Inflammatory macrophage (primary cell): ENCODE measurements at places on chromosomes 16 and 17.

DNA sequence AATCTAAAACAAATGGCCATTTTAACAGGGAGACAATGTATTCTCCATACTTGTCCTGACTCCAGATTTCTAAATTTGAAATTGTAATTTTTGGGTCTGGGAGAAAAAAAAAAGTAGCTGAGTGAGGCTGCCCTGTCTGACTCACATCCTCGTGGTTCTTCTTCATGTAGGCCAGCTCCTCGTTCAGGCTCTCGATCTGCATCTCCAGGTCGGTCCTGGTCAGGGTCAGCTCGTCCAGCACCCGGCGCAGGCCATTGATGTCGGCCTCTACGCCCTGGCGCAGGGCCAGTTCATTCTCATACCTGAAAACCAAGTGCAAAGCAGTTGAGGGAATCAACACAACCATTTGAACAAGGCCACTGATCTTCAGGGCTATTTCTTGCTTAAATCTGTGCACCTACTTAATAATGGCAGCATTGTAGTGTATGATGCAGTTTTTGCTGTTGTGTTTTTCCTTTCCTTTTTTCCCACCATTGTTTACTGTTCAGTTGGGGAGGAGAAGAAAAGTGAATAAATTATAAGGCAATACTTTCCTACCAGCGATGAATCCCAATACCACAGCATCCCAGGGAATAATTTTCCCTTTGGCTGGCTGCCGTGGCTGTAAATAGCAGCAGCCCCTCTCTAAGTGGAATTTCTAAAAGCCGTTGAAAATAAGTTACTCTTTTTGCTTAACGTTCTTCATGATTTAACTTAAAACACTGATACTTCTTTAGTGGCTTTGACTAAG, 2.2 kb downstream of the KRT12 start:
- DNase-seq = no peak

DNA sequence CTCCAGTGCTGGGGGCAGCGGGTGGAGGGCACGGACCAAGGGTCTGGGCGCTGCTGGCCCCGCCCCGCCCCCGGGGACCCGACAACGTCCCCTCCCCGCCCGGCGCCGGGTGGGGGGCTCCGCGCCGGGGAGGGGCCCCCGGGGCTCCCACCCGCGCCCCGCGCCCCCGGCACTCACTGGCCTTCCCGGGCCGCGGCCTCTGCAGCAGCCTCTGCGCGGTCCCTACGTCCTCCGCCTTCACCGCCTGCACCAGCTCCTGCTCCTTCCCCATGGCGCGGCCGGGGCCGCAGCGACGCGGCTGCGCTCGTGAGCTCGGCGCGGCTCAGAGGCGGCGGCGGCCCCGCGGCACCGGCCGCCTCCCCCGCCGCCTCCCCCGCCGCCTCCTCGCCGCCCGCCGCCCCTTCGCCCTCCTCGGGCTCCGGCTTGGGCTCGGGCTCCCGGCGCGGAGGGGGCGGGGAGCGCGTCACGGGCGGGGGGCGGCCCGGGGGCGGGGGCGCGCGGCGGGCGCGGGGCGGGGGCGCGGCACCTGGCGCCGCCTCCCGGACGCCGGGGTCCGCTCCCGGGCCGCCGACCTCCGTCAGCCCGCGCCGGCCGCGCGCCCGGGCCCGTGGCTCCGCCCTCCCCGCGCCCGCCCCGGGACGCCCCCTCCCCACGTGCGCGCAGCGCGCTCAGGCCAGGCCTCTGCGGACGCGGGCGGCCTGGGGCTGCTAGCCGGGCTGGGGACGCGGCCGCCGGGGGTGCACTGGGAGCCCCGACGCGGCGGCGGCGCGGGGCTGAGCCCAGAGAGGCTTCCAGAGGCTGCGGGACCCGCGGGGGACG, at the start of gene CASKIN1:
CASKIN1 (minus strand) TSS at position 444 of the 819 bp plus-strand sequence; CDS start at position 271, 173 bp downstream.
- peak; percentile 46 for DNase-seq

- peak; percentile 0 for DNase-seq
Measured at GRCh38 chr17:47423406-47424295, 99.9 kb downstream of the EFCAB13 start.

DNA sequence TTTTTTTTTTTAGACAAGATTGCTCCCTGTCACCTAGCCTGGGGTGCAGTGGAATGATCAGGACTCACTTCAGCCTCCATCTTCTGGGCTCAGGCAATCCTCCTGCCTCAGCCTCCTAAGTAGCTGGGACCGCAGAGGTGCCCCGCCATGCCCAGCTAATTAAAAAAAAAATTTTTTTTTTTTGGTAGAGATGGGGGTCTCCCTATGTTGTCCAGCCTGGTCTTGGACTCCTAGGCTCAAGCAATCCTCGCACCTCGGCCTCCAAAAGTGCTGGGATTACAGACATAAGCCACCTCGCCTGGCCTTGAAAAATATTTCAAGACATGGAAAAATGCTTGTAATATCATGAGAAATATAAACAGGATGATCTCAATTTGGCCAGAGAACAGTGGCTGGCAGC, 42.9 kb downstream of the HAPSTR1 start:
- DNase-seq = no peak

GRCh38 chr17:4710693-4711634, 532 bp downstream of the ARRB2 start:
- peak; percentile 86 for DNase-seq

DNA sequence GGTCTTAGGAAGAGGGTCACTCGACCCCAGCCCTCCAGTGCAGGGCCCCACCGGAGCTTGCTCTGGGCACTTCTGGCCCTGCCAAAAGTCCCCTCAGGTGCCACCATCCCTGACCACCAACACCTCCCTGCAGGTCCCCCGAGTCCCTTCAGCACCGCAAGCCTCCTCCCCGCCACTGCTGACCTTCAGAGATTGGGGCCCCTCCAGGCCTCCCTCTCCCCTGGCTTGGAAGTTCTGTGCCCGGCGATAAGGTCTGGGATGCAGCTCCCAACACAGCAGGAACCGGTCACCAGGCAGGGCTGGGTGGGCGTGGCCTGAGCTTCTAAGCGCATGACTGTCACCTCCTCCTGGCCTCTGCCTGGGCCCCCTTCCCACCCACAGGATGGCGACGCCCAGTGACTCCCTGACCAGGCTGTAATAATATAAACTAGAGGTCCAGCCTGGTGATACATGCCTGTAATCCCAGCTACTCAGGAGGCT, 11.2 kb downstream of the PIEZO1 start:
- peak; percentile 83 for DNase-seq

DNA sequence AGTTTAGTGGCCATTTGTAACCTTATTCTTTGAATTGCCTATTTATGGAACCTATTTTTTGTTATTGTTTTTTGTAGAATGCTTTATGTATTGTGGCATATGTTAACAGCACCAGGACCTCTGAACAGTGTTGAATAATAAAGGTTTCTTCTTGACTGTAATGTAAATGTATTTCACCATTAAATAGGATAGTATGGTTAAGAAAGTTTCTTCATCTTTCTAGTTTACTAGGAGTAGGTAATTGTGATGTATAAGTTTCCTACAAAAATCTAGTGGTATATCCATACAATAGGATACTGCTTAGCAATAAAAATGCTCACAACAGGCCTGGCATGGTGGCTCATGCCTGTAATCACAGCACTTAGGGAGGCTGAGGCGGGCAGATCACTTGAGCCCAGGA, 52.3 kb downstream of the TAOK1 start:
- DNase-seq = no peak

DNA sequence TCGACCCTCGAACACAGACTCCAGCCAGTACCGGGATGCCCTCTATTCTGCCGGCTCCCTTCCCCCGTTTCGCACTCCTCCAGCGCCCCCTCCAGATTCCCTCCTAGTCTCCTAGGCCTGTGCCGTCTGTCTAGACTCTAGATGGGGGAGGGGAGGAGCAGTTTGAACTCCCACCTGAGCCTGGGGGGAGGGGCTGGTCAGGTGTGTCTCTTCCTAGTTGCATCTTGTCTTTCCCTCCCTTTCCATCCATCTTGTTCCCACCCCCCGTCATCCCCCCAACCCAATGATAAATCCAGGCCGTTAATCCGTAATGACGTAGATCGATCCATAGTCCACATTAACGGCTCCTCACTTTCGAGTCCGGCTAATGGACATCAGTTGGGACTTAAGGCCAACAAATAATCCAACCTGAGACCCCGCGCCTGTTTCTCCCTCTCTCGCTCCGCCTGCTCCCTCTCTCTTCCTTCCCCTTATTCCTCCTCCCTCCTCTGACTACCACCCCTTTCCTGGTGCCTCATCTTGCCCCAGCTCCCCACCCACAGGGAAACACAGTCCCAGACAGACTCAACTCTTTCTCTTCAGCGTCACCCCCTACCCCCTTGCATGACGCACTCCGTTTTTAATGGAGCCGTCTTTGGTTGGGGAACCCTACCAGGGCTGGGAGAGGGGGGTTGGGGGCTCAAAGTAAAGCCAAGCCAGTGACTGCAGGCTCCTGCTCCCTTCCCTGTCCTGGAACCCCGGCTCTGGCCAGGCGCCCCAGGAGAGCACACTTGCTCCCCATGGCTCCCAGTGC, 3.4 kb upstream of the HOXB5 start:
- DNase-seq = no peak

GRCh38 chr16:68290450-68290849, 20.3 kb downstream of the SLC7A6OS start:
- DNase-seq = no peak

DNA sequence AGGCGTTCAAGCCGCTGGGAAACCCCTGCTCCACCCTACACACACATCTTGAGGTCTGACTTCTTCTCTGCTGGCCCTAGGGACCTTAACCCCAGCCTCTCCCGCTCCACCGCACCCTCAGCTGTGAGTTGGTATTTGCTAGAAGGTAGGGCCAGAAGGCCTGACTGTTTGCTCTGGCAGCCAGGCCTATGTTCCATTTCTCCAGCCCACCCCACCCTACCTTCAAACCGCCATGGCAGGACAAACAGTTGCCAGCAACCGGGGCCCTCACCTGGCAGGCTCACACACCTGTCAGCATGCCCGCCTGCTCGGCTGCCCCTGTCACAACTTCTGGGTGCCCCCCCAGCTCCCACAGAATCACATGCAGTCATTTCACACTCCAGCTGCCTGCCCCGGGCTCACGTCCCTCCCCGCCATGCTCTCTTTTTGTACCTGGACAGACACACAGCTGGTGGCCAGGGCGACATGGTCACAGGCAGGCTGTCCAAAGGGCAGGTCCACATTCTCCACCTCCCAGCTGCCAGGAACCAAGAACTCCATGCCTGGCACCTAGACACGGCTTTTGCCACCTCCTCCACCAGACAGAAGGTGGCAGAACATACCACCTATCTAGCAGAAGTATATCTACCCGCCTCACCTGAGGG, 2.6 kb upstream of the ATP2A3 start:
- DNase-seq = no peak

DNA sequence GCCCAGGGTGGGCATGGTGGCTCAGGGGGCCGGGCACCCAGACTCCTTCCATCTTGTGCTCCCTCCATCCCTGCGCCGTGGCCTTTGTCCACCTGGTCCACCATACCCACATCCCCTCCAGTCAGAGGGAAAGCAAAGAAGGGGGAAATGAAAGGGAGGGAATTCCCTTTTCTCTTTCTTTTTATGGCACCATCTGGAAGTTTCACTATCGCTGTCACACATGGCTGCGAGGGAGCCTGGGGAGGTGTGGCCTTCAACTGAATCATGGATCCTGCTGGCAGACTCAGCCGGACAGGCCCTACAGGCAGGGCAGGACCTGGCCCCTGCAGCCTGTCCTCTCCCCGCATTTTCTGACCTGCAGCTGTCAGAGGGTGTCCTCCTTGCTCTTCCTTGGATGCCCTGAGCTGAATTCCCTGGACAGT, 6.2 kb downstream of the SLC12A3 start:
- DNase-seq = peak; percentile 68

DNA sequence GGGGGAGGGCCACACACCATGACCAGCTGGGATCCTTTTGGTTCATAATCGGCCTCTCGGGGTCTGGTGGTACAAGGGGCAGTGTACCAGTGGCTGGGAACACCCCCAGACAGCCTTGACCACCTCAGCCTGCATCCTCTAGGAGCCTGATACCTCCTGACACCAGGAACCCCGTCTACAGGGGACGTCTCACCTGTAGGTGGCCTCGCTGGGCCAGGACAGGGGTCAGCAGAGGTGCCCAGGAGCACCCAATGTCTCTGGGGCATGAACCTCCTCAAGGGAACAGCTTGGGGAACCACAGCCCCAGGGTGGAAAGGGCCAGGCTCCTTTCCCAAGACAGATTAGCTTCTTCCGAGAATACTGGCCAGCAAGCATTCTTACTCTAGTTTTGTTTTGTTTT, 2.5 kb upstream of the METRNL start:
- no peak for DNase-seq

GRCh38 chr17:65314212-65314611, 177.0 kb downstream of the RGS9 start:
- no peak for DNase-seq

DNA sequence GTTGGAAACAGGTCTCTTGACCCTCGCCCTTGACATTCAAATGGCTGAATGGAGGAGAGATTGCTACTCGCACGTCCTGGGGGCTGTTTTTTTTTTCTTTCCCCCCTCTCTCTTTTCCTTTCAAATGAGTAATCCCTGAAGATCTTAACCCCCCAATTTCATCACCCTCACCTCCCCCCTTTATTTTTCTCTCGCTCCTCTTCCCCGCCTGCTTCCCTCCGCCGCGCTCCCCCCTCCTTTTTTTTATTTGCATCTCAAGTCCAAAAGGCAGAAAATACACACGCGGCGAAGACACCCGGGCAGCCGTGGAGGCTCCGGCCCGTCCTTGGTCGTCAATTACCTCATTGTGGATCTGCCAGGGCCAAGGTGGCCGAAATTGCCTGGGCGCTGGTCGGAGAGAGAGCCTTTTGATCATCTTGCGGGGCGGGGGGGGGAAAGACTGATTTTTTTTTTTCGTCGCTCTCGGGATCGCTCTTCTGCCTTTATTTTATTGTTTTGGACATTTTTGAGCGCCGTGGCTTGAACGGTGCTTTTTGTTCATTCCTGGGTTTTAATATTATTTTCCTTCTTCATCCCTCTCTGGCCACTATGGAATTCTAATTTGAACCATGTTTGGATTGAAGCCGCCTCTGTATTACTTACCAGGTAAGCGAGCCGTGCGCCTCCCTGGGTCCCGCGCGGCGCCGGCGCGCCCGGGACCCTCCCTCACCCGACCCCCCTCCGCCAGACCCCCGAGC, 57.2 kb upstream of the GSE1 start:
- no peak for DNase-seq

DNA sequence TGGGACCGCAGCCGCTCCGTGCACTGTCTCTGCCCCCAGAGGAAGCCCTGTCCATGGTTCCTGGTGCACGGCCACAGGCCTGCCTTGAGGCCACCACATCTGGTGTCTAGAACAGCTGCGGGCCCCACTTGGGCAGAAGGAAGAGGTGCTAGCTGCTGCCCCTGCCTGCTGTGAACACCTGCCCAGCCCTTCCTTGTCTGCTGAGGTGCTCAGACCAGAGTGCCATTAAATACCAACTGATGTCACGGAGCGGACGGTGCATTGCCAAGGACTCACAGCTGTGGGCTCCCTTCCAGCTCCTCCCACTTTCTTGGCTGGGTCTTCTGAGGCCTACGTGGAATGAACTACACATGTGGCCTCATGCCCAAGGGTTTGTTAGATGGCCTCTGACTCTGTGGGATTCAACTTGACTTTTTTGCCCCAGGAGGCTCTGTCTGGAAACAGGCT, 146.1 kb downstream of the RAB11FIP4 start:
- DNase-seq = no peak

- DNase-seq = no peak
Measured at GRCh38 chr17:19332371-19333131, 30.0 kb downstream of the B9D1 start.

- no peak for DNase-seq
Measured at GRCh38 chr17:48719642-48720265, 2.6 kb downstream of the PRAC1 start.
